Left lobe of liver (tissue), 2 donors: ENCODE measurements at places on chromosomes 7 and 10.

GRCh38 chr10:78462726-78463228 is 429.1 kb downstream of the RPS24 start:
- DNase-seq, result no peak

- DNase-seq, result no peak
Measured at GRCh38 chr10:125699562-125700143, 16.7 kb upstream of the TEX36 start.

GRCh38 chr10:4633186-4633585 is 192.8 kb upstream of the AKR1E2 start:
- DNase-seq, result no peak

GRCh38 chr10:102835007-102835482 is 2.2 kb downstream of the CYP17A1 start:
- DNase-seq, result peak; percentile 71

GRCh38 chr7:83751217-83751616 is 102.3 kb upstream of the SEMA3E start:
- DNase-seq, result no peak

DNA sequence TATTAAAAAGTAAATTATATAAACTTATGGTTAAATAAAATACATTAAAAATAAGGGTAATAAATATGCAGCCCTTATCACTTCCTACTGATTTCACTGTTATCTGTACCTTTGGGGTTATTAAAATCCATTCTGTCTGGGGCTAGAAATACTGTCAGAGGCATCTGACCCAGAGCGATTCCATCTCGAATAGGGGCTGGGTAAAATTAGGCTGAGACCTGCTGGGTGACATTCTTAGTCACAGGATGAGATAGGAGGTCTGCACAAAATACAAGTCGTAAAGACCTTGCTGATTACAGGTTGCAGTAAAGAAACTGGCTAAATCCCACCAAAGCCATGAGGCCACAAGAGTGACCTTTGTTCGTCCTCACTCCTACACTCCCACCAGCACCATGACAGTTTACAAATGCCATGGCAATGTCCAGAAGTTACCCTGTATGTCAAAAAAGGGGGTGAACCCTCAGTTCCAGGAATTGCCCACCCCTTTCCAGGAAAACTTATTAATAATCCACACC is 77.6 kb downstream of the COBL start:
- no peak for DNase-seq

DNA sequence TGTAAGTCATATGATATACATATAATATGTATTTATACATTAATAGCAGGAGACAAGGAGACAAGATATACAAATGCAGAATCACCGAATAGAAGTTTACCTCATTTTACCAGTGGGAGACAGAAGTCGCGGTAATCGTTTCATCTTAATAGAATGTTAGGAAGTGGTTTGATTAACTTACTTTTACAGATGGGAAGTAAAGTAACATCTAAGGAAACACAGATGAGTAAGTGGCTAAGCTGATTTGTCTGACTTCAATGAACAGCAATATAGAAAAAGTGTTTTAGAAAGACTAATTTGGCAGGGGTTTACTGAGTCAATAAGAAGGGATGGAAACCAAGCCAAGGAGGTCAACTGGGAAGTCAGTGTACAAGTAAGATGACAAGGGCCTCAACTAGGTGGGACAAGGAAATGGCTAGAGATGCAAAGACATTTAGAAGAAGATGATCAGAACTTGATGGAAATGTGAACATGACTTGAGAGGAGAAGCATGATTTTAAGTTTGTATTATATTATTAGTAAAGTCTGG is 36.2 kb upstream of the FAM133B start:
- no peak for DNase-seq

DNA sequence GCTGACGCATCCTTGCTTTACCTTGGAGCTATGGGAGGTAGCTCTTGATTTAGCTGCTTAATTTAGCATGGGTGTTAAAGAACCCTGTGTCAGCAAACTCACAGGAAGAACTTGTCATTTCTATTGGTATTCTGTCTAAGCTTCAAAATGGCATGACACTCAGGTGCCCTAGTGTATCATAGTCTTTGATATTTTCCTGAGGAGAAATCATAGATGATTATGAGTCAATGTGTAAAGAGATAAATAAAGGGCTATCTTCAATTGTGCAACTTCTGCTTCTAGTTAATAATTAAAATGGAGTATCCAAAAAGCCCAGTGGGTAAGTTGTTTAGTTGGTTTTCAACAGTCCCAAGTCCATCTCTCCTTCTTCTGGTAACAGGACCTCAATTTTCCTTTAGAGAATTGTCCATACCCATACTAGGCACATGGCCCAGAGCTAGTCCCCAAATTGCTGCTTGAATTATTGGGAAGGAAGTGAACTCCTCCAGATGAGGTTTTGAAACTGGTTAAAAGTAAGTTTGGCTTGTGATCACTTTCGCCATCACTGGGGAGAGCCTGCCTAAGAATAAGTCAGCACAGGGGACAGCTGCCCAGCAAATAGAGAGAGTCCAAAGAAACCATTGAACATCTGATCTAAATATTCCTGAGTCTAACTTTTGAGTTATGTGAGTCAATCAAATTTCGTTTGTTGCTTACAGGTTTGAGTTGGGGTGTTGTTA is 169.0 kb upstream of the PHYHIPL start:
- no peak for DNase-seq

DNA sequence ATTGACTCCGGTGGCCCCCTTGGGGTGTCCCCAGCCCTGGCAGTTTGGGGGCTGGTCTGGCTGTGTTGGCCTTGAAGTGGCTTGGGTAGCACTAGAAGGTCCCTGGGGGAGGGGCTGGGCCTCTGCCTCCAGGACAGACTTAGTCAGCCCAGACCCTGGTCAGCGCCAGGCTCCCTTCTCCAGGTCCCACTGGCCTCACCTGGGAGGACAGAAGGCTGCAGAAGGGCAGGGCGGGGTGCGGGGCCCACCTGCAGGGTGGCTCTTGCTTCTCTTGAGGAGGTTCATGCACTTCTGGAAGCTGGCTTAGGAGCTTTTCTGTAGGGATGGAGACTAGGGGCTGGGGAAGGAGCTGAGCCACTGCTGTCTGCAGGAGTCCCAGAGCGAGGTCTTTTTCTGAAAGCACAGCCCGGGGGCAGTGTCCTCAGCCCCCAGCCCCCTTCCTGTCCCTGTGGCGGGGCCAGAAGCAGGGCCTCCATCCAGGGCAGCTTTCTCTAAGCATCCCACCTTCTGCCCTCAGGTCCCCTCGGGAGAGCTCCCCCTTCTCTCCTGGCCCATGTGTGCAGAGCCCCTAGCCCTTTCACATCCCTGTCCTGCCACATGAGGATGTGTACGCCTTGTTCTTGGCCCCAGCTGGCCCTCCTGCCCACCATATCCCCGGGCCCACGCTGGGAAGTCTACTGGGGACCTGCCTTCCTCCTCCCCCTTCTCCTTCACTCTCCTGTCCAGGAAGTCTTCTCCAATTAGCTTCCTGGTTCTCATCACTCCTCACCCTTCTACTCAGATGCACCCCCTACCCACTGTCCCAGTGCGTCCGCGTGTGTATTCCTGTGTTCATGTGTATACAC is 11.0 kb downstream of the TBATA start:
- no peak for DNase-seq

GRCh38 chr10:95350219-95350829 is 59.5 kb upstream of the PDLIM1 start:
- no peak for DNase-seq

DNA sequence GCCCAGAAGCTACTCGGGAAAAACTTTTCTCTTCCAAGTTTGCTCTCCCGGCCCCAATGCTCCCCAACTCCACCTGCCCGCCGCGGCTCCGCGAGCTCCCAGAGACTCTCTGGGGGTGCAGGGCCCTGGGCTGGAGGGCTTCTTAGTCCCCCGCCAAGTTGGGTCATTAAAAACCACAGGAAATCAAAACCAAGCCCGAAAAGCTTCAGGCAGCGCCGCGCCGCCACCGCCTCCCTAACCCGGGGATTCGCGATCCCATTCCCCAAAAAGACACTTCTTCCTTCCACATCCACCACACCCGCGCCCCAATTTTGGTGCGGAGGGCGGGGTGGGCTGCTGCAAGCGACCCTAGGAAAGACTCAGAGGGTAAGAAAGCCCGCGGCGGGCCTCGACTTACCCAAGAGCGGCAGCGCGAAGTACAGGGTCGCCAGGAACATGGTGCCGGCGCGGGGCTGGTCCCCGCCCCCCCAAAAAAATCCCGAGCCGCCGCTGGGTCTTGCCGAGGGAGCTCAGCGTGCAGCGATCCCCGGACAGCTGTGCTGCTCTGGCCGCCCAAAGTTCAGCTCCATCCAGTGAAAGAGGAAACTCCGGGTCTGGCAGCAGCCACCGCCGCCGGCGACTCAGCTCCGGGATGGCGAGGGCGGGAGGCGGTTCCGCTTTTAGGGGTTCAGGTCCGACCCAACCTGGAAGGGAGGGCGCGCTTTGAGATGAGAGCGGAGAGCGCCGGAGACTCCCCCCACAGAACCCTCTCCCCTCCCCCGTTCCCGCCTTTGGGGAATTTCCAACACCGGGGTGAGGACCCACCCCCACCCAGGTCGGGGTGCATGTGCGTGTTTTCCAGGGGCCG is 1.2 kb downstream of the GFRA1 start:
- peak; percentile 71 for DNase-seq

DNA sequence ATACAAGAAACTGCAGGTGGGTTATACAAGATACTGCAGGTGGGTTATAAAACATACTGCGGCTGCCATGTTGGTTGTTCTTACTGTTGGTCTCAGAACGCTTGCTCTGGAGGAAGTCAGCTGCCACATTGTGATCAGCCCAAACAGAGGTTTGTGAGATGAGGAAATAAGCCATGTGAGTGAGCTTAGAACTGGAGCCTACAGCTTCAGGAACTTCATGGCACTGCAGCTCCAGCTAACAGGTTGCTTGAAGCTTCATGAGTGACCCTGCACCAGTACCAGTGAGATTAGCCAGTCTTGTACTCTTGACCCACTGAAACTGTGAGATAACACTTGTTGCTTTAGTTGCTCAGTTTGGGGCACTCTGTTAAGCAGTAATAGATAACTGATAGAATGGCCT is 74.5 kb upstream of the PRKCQ start:
- DNase-seq, result no peak

- DNase-seq, result no peak
Measured at GRCh38 chr10:34397324-34397723, 417.8 kb downstream of the PARD3 start.

DNA sequence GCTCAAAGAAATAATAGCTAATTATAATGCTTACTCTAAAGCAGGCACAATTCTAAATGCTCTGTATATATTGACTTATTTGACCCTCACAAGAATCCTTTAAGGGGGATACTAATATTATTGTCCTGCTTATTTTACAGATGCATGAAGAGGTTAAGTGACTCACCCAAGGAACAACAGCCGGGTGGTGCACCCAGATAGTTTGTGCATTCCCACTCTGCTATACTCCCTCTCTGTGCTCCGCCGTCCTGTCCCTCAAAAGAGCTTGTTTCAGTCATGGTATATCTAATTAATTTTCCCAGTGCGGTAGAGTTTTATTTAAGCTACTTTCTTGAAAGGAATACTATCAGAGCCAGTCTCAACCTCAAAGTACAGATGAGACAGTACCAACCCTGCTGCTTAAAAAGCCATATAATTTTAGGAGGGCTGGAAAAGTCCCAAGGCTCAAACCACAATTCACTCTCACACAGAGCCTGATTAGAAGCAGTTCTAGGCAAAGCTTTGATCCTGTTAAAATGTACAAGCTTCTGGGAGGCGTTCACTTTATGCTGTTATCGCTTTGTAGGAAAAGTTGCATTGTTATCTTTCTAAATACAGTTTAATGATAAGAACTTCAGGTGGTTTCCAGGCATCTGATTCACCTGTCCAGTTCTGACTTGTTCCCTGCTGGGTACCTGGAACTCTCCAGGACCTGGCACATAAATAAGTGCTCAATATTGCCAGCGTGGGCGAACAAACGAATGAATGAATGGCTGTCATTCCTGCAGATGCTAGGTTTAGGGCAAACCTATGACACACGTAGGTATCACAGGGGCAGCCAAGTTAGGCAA is 261.5 kb upstream of the KLF14 start:
- DNase-seq, result no peak

GRCh38 chr10:101683276-101683675 is 11.7 kb downstream of the FBXW4 start:
- DNase-seq, result no peak

DNA sequence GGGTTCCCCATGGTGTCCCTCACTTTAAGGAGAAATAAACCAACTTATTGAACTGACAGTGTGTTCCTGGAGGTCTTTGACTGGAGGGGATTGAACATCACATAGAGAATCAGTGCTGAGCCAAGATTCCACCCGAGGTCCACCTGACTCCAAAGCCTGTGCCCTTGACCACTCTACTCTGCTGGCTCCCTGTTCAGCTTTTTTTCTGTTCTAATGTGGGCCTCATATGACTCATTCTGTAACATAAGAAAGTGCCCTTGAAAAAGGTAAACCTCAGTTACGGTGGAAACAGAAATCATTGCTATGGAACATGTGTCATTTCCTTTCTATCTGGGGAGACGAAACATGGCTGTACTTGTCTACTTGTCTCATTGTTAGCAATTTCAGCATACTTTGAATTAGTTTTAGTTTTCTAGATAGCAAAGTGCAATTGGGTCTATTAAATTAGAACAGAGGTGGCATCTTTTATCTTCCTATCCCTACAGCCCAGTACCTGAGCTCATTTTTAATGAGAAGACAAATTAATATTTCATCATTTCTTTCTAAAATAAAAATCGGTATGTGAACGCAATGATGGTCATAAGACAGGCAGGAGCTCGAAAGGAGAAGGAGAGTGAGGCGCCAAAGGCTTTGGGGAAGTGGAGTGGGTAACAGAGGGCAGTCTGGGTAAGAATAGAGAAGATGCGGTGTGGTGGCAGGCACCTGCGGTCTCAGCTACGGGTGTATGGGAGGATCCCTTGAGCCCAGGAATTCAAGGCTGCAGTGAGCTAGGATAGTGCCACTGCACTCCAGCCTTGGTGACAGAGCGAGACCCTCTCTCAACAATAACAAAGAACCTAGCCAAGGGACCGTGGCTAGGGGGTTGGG is 1.5 kb downstream of the GSDME start:
- no peak for DNase-seq

DNA sequence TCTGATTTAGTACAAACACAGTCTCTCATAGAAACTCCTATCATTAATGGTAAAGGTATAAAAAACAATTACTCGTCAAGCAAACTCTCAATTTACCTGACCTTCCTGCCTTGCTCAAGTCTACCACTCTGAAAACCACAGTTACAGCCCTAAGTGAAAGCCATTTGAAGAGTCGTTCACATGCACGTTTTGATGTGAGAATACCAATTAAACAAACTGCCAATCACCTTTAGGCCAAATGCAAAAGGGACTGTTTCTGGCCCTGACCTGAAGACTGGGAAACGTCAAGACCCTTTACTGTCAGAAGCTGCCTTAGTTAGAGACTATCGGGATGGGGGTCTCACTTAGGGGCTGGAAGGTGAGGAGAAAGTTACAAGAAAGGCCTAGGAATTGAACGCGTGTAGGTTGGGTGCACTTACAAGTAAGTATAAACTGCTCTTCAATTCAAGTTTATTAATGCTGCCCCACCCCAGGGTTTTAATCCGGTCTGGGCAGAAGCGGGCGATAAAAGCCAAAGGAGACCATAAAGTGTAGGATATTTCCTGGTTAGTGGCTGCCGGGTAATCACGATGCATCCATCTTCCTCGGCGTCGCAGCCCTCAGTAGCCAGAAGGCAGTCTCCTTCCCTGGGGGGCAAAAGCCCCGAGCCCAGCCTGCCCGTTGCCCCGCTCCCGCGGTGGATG is 935 bp downstream of the TM9SF3 start:
- no peak for DNase-seq
